Activated naive CD8-positive, alpha-beta T cell treated with anti-CD3 and anti-CD28 coated beads, Interleukin-2, amount 10 ng/mL, durations not matched to agents 7 days and 5 days (primary cell): ENCODE measurements at places on chromosomes 1 and 21.

DNA sequence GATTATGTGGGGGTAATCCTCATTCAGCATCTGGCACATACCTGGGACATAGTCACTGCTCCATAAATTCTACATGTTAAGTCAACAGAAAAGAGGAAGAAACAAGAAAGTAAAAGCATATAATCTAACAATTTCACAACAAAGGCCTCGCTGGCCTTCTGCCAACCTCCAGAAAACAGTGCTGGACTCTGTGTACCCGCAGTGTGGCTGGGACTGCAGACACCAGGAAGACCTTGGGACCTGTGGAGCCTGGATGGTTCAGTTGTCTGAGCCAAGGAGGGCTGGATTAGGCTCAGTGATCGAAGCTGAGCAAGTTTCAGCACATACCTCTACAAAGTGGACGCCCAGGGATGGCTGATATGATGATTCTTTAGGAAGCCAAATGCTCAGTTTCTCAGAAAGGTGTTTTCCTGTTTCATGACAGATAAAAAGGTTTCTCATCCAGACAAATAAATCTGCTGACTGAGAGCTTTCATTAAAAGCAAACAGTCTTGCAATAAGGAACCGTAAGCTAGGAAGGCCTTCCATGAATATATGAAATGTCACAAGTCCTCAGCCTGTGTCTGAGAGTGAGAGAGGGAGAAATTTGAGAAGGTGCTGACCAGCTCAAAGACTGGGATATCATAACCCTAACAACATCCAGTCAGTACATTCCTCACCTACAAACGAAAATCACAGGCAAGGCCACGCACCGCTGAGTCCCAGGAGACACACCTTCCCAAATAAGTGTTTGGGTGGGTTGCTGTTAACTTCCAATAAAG is 48.4 kb downstream of the CAPZB start:
- H3K4me3 ChIP-seq, result peak overlapping the region; percentile 56
- DNase-seq, result no peak
- H3K4me1 ChIP-seq, result peaks cover 57% of the 10 kb centered on the region
- H3K36me3 ChIP-seq, result peaks cover 24% of the 10 kb centered on the region
- H3K27me3 ChIP-seq, result no peaks in the 10 kb centered on the region
- peak overlapping the region; percentile 62 for H3K27ac ChIP-seq

DNA sequence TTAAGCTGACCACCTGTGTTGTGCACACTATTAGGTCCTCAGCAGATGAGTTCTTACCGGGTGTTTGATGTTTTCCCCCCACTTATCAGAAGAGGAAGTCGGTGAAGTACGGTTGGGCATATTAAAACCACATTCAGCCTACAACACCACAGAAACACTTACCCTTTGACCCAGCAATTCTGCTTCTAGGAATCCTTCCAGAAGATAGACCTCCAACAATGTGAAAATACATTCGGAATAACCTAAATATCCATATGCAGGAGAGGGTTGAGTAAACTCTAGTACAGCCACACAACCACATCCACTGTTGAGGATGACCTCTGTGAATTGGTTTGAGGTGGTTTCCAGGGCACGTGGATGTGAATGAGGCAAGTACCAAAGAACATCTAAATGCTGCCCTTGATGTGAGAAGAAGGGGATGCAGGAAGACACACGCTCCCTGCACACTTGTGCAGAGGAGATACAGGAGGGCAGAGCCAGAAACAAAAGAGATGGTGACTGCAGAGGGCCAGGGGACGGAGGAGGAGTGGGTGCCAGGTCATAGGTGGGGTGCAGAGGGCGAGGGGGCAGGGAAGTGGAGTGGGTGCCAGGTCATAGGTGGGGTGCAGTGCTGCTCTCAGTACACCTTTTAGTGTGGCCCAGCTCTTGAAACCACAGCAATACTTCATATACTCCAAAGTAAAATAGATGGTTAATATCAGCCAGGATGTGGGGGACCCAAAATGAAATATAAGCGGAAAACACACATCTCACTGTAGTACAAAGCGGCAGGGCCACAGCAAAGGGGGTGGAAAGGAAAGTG is 12.8 kb downstream of the ADARB1 start:
- peaks cover 80% of the 10 kb centered on the region for H3K4me1 ChIP-seq
- peak overlapping the region; percentile 86 for H3K27ac ChIP-seq
- peak overlapping the region; percentile 80 for H3K4me3 ChIP-seq
- H3K36me3 ChIP-seq, result peaks cover 17% of the 10 kb centered on the region
- H3K27me3 ChIP-seq, result no peaks in the 10 kb centered on the region

- no peak for DNase-seq
- H3K4me1 ChIP-seq, result no peaks in the 10 kb centered on the region
- peaks cover 31% of the 10 kb centered on the region for H3K27me3 ChIP-seq
- H3K27ac ChIP-seq, result no peak overlapping the region
These were observed 38.2 kb upstream of the KIRREL1 start for GRCh38 chr1:157955221-157955620.

GRCh38 chr1:220028346-220028895 is 17.9 kb downstream of the EPRS1 start:
- DNase-seq, result no peak
- H3K36me3 ChIP-seq, result peaks cover 39% of the 10 kb centered on the region
- H3K4me3 ChIP-seq, result no peak overlapping the region
- H3K27me3 ChIP-seq, result no peaks in the 10 kb centered on the region
